Left lung (tissue), 14 donors: ENCODE measurements at places on chromosomes 7 and 10. TPM values are rescaled to one million over a fixed set of nuclear protein-coding genes. Genes with fewer than 3 reads are reported as not detected.

DNA sequence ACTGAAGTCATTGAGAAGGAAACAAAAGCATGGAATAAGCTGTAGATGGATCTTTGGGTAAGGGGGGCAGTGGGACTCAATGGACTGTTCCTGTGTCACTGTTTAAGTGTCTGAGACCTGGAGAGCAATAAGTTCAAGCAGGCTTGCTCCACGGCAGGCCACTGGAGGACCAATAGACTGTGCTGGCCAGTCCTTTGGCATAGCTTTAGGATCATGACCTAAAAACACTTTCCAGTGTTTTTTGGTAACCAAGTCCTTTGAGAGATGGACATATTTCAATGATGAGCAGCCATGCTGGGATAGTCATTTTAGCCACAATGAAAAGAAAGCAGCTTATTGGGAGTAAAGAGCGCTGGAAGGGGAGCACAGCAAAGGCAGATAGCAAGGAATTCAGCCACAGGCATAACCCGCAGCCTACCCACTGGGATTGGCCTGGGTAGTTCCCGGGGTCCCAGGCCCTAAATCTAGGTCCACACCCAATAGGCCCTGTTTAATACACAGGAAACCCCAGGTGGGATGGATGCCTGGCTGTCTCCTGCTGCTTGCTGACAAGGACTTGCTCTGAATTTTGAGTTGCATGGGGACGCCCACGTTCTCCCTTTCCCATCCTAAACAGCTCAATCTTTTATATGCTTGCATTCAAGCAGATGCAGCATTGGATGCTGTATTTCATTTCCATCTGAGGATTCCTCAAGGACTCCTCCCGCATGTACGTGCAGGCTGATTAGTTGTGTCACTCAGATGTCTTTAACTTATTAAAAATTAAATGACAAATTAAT, 727.2 kb downstream of the KCNMA1 start:
- H3K4me1 ChIP-seq, result no peaks in the 10 kb centered on the region
- no peak overlapping the region for H3K4me3 ChIP-seq
- H3K27me3 ChIP-seq, result no peaks in the 10 kb centered on the region
- H3K27ac ChIP-seq, result no peak overlapping the region
- DNase-seq, result no peak

Gene NKX2-3
- not detected for polyA plus RNA-seq

- DNase-seq, result no peak
- H3K4me3 ChIP-seq, result peak overlapping the region; percentile 36
- H3K36me3 ChIP-seq, result no peaks in the 10 kb centered on the region
- peak overlapping the region; percentile 88 for H3K27ac ChIP-seq
- peaks cover 19% of the 10 kb centered on the region for H3K4me1 ChIP-seq
These were observed 12.5 kb upstream of the DDIT4 start for GRCh38 chr10:72260976-72261783.

Gene SPAM1
- polyA plus RNA-seq, result not detected

GRCh38 chr7:15929411-15929810, 242.9 kb upstream of the MEOX2 start:
- no peak for DNase-seq
- H3K4me3 ChIP-seq, result no peak overlapping the region
- H3K4me1 ChIP-seq, result no peaks in the 10 kb centered on the region
- no peak overlapping the region for H3K27ac ChIP-seq
- H3K36me3 ChIP-seq, result no peaks in the 10 kb centered on the region
- no peaks in the 10 kb centered on the region for H3K27me3 ChIP-seq

DNA sequence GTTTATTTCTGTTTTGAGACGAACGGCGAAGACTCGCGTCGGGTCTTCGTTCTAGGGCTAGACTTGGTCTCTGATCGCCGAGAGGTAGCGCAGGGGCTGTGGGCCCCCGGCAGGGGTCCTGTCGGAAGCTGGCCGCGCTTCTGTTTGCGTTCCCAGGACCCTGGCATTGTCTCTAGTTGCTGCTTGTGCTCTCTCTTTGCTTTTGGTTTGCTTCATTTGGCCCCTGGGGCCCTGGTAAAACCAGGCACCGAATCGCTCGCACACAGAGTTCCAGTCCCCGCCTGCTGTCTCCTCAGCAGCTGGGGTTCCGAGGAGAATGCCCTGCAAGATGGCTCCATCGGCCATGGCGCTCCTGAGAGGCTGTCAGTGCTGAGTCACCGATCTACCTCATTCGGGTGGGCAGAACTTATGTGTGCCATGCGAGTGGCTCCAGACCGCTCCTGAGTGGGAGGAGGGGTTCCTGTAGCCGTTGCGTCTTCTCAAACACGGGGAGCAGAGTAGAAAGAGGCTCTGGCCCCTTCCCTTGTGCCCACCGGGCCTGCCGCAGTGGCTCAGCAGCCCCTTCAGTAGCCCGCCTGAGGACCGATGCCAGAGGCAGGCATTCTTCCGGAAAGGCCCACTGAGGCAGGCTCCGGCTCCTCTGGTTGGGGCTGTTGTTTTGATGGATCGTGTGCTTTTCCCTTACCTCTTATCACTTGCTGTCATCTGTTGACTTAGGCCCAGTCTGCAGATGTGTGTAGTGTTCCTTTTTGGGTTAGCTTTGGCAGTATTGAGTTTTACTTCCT, 826 bp downstream of the CHPF2 start:
- H3K4me3 ChIP-seq, result peak overlapping the region; percentile 98
- no peaks in the 10 kb centered on the region for H3K27me3 ChIP-seq
- DNase-seq, result no peak
- H3K27ac ChIP-seq, result peak overlapping the region; percentile 73
- H3K4me1 ChIP-seq, result peaks cover 26% of the 10 kb centered on the region

Gene CNNM1
- polyA plus RNA-seq, result 0.48 TPM
